ENCODE measurements at places on chromosomes 11 and 22.

GRCh38 chr11:100820621-100821020 lies 133.5 kb downstream of the ARHGAP42 start:
- no peak for DNase-seq

DNA sequence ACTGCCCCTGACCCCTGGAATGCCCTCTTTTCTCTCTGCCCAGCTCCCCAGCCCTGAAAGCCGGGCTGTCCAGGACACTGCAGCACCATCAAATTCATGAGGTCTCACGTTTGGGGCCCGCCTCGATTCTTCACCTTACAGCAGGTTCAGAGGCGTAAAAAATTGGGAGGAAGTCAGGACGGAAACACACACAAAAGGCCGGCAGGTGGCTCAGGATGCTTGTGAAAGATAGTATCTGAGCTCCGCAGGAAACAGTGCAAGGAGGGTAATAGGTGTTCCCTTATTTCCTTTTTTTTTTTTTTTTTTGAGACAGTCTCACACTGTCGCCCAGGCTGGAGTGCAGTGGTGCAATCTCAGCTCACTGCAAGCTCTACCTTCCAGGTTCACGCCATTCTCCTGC lies 4.1 kb downstream of the RFPL2 start:
- no peak for DNase-seq

DNA sequence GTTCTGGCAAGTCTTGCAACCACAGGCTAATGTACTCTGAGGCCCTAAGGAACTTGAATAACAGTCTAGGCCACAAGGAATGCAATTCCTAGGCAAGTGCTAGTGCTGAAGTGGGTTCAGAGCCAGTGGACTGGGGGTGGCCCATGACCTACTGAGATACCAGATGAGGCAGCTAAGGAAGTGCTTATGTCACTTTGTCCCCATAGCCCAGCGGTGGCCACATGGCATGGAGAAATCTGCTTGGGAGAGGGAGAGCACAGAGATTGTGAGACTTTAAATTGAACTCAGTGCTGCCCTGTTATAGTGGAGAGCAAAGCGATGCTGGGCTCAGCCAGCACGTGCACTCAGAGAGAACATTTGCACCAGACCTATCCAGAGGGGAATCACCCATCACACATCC lies 629.5 kb downstream of the JRKL start:
- DNase-seq, result no peak

DNA sequence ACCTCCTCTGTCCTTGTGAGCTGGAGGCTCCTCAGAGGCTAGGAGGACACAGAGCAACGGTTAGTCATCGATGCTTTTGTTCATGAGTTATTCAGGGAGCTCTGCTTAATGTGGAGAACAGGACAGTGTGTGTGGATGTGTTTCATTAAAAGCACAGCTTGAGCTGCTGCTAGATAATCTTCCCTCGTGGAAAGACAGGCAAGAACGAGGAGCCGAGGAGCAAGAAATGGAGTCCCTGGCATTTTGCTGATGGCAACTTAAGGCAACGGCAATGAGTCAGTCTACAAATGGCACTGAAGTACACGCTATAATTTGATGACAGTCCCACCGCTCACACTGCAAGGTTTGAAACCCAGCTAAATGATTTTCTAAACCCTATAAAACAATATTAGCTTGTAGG lies 106.2 kb downstream of the IGLL1 start:
- no peak for DNase-seq

- no peak for DNase-seq
Observed at GRCh38 chr11:104105155-104105554, 58.8 kb downstream of the PDGFD start.

- DNase-seq, result no peak
Observed at GRCh38 chr11:46455834-46456233, 64.3 kb upstream of the CHRM4 start.

GRCh38 chr11:45155058-45155551 lies 8.7 kb downstream of the PRDM11 start:
- DNase-seq, result no peak

DNA sequence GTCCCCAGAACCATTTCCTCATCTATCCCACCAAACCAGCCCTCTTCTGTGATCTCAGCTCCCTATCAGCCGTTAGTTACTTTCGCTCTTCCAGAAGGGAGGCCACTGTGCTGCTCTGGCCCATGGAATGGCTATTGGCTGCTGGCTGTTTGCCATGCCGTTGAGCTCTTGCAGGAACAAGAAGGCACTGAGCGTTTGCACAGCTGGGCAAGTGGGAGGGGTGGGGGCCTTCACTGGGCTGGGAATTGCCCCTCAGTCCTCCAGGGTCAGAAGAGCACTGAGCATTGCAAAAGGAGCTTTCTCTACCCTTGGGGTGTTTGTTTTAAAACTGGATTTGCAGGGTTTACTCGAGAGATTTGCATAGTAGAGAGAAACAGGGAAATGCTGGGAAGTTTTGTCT lies 129.0 kb upstream of the PARVA start:
- DNase-seq, result no peak

GRCh38 chr22:26199665-26200064 lies 30.4 kb downstream of the SEZ6L start:
- no peak for DNase-seq

DNA sequence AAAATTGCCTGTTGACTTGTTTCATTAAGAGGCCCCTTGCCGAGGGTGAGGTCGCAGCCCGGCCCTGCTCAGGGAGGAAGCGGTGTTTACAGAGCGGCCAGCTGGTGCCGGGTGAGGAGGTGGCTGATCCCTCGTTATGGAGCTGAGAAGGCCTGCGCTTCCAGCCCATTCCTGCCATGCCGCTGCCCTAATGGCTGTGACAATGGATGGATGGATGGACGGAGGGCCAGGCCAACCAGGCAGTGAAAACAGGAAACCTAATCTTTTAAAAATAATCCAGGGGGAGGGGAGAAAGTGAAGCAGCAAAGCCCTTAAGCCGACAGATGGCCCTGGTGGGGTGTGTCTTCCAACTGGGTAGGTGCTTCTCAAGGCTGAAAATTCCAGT lies 38.5 kb downstream of the BCR start:
- DNase-seq, result no peak

- no peak for DNase-seq
Observed at GRCh38 chr11:4615856-4616444, 7.9 kb upstream of the TRIM68 start.

DNA sequence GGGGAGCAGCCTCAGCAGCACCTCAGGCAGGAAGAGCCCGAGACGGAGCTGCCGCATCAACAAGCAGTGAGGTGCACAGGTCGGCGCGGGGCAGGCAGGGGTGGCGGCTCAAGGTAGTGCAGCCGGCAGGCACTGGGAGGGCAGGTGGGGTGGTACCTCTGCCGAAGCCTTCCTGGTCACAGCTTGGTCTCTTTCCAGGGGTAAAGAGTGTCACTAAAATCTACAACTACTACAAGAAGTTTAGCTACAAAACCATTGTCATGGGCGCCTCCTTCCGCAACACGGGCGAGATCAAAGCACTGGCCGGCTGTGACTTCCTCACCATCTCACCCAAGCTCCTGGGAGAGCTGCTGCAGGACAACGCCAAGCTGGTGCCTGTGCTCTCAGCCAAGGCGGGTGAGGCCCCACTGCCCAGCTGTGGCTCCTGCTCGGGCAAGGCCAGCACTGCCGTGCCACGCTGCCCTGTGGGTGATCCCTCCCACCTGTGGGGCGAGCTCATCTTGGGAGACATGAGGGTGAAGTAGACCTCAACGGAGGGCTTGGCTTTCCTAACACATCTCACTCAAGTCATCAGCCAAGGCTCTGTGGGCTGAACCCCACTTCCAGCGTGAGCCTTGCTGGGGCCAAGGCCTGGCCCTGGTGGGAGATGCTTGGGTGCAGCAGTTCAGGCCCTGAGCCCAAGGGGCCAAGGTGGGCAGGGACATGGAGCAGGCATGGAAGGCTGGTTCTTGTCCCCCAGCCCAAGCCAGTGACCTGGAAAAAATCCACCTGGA lies 13.6 kb downstream of the GATD1 start:
- no peak for DNase-seq

Measured in fibroblast of skin of left quadriceps (primary cell).